Activated T-cell treated with anti-CD3 and anti-CD28 coated beads for 4 hours (primary cell): ENCODE measurements at places on chromosomes 5 and 9.
A peak's percentile ranks its signal among the peaks of the same experiment; 100 is the strongest.

DNA sequence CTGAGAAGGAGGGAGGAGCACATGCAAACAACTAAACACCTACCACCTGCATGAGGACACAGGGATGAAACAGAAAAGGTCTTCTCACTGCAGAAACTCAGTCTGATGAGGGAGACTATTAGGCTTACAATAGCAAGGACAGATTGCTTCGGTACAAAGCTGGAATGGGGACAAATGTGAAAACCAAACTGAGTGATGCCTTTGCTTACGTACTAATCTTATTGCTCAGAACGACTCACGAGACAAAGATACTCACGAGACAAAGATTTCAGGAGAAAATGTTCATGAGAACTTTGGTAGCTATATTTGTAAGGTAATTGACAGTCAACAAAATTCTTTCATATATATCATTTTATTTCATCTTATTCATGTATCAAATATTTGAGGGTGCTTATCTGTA, 71.9 kb upstream of the TAF1L start:
- DNase-seq, result no peak

GRCh38 chr5:14168144-14168792, 25.1 kb downstream of the TRIO start:
- DNase-seq, result no peak

DNA sequence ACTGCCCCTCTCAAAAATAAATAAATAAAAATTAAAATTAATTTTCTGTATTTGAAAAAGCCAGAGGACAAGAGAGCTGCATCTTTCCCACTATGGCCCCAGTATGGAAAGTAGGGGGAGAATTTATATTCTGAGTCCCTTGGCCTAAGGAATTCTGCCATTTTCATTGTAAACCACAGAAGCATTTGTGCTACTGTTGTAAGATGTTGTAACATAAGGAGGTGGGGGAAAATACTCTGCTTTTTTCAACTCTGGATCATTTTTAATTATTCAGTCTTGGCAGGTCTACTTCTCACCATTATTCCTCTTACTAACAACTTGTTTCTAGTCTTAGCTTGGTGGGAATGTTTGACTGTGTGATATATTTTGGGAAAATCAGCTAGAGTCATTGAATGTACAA, 52.3 kb upstream of the APC start:
- DNase-seq, result no peak

GRCh38 chr5:93580927-93581445, at the start of gene NR2F1-AS1:
Gene NR2F1-AS1 (minus strand): TSS chr5:93581219.
- DNase-seq, result peak; percentile 22

DNA sequence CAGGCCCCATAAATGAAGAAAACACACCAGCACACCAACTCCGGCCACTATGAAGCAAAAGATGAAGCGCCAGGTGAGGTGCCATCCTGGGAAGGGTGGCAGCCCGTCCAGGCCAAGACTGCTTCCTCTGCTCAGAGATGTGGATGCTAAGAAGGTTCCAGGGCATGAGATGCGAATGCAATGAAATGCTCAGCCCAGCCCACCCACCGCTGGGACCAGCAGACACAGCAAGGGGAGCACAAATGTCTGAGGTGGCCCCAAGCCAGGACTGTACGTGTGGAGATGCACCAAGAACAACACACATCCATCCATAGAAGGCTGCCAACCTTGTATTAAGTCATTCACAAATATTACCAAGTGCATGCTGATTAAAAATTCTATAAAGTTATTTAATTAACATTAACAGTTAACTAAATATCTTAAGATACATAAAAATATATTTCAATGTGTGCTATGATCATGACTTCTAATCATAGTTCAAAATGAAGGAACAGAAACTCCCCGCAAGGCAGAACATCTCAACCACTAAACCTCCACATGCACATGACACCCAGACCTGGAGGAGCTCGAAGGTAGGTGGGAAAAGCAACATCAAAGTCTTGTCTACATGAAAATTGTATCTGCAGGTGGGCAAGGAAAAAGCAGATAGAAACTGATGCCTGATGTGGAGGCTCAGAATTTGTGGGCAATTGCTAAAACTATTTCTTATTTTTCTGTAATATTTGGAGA, 43.7 kb downstream of the BICD2 start:
- DNase-seq, result no peak

DNA sequence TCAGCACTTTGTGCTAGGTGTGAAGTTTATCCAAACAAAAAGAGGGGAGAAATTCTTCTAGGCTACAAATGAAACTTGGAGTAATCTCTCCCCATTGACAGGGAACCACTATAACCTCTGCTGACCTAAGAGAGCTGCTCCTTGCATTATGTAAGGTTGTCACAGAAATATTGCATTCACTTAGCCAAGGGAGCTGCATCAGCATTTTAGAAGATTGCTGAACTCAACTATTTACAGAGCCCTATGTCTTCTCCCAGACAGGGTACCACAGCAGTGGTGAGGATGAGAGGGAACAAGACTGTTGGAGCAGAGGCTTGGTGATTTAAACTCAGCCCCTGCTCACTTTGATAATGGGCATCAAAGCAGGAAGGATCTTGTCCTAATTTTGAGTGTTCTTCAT, 362.0 kb downstream of the TMEM38B start:
- DNase-seq, result no peak

- no peak for DNase-seq
These were observed 37.1 kb upstream of the PPP3R2 start for GRCh38 chr9:101631892-101632291.

GRCh38 chr9:33851301-33851700, 34.3 kb downstream of the UBE2R2 start:
- DNase-seq, result no peak

DNA sequence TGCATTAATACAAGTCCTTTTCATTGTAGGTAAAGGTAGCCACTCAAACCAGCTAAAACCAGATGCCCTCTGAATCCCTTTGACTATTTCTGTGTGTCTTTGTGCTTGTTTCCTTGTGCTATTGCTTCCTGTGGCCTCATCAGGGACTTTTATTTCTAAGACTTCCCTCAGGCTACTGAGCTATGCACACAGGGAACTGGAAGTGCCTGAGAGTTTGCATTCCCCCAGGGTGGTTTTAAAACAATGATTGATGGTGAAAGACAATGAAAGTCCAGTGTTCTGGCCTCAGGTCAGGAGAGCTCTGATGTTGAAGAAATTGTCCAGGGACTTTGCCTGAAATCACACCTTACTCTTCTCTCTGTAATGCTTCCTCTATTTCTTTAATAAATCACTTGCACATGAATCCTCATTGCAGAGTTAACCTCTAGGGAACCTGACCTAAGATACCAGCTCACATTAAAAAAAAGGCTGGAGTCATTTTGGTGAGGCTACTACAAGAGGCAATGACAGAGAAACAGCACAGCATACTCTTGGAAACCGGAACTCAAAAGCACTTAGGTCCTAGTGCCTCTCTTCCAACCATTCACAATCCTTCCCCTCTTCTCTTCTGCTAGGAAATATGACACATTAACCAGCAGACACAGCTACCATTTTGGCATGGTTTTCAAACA, 158.1 kb upstream of the NREP start:
- no peak for DNase-seq

- DNase-seq, result no peak
These were observed 1309.2 kb upstream of the C9orf72 start for GRCh38 chr9:28882529-28882928.

GRCh38 chr5:35409361-35409760, 179.1 kb upstream of the PRLR start:
- DNase-seq, result no peak

GRCh38 chr5:1431896-1432295, 13.3 kb downstream of the SLC6A3 start:
- no peak for DNase-seq

DNA sequence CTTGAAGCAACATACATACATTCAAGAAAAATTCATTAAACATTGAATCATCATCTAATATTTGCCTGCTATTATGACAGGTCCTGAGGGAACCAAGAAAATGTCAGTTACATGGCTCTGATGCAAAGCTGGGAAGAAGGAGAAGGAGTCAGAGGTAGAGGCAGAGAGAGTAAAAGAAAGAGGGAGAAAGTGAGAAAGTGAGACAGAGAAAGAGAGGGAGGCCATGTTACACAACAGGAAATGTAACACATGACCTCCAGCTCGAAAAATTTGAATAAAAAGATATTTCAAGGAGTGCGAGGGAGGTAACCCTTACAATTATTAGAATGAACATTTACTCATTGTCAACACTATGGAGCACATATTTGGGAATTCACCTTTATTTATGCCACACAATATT, 189.7 kb downstream of the PDE4D start:
- DNase-seq, result no peak

- no peak for DNase-seq
These were observed 885.6 kb upstream of the DMAC1 start for GRCh38 chr9:8684978-8685708.

- no peak for DNase-seq
These were observed 216.5 kb downstream of the PDZD2 start for GRCh38 chr5:31855134-31856040.

DNA sequence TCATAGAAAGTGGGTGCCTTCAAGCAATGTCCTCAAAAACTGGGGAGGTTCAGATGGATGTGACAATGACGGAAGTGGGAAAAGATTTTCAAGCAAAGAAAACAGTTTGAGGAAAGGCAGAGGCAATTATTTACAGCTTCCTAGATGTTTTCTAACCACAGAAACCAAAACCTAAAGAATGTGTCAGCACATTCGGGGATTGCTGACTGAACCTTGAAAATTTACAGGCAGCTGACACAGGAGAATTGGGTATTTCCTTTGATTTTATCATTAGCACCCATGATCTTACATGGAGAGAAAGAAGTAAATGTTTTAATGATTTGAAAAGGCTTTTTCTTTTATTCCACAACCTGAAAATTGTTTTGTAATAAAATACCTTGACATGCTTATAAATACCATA, 369.0 kb downstream of the ACTL7B start:
- DNase-seq, result no peak

DNA sequence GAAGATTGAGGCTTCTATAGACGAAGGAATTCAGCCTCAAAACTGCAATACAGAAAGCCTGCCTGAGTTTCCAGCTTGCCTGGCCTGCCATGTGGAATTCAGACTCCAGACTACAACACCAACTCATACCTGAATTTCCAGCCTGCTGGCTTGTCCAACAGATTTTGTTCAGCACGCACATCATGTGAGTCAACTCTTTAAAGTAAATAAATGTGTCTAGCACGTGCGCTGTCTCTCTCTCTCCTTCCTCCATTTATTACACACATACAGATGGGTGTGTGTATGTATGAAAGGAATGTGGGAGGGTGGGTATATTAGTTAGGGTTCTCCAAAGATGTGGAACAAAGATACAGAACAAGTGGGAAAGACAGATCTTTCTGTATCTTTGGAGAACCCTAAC, 82.4 kb upstream of the TAS2R1 start:
- no peak for DNase-seq

- DNase-seq, result no peak
These were observed 142.4 kb upstream of the ERCC6L2 start for GRCh38 chr9:95732802-95733688.

DNA sequence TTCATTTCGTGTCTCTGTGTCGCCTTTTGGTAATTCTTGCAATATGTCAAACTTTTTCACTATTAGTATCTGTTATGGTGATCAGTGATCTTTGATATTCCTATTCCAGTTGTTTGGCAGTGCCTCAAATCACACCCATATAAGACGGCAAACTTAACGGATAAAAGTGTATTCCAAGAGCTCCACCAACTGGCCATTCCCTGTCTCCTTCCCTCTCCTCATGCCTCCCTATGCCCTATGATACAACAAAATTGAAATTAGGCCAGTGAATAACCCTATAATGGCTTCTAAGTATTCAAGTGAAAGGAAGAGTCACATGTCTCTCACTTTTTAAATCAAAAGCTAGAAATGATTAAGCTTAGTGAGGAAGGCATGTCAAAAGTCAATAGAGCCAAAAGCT, 74.8 kb downstream of the CDK5RAP2 start:
- no peak for DNase-seq

GRCh38 chr5:74237571-74238145, 402.9 kb downstream of the ENC1 start:
- DNase-seq, result no peak

- no peak for DNase-seq
These were observed 6.4 kb downstream of the OR2V2 start for GRCh38 chr5:181153814-181154213.

DNA sequence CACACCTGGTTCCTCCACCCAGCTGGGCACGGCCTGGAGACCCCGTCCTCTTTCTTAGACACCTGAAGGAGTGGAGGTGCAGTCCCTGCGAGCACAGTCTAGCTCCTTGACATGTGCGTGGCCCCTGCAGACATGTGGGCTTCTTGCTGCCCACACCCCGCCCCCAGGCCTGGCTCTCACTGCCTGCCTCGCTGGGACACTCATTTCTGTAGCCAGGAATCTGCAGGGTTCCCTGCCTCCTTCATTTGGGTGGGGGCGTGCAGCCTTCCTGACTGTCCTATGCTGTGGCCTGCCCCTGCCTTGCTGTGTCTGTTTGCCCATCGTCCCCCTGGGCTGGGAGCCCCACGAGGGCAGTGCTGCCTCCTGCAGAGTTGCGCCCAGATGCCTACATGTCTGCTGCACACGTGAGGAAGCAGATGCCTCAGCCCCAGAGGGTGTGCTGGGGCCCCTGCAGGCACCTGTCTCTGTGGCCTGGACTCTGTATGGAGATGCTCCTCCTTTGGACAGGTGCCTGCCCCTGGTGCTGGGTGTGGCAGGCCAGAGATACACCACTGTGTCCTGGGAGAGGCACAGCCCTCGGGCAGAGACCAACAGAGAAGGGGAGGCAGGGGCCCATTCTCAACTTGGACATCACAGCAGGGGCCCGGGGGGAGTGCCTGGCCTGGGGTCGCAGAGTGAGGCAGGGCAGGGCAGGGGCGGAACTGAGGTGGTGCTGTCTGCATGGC, 22.6 kb downstream of the FLT4 start:
- no peak for DNase-seq

DNA sequence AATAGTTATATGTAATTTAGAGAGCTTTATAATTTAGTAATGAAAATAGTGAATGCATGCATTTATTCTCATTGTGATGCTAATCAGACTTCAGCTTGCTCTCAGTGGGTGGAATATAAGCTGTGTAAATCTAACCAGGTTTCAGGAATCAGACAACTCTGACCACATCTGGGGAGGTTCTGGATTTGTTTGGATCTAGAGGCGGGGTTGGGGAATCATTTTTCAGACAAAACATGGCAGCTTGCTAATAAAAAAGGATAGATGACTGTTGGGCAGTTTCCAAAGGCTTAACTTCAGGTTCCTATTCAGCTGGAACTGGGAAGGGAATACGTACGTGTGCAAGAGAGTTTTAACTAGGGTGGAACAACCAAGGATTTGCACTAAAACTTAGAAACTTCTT, 43.2 kb upstream of the MAMDC2 start:
- DNase-seq, result no peak

DNA sequence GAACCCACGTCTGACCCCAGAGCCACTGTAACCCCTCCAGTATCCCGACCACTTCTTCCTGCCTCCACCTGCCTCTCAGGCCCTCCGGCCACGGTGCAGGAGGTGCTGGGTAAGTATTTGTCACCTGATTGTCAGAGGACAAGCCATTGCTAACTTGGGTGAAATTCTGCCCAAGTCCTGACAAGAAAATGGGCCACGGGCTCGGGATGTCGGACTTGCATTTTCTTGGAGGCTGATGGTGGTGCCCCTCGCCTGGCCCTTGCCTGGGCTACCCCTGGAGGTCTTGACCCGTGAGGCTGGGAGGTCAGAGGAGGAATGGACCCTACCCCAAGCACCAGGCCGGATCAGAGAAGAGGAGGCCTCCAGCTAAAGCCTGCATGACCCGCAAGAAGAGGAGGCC, 149.7 kb upstream of the COL5A1 start:
- DNase-seq, result no peak
